Tibial nerve (tissue), 4 donors: ENCODE measurements at places on chromosomes 2 and 18. TPM values are rescaled to one million over a fixed set of nuclear protein-coding genes. Genes with fewer than 3 reads are reported as not detected.
A peak's percentile ranks its signal among the peaks of the same experiment; 100 is the strongest.

DNA sequence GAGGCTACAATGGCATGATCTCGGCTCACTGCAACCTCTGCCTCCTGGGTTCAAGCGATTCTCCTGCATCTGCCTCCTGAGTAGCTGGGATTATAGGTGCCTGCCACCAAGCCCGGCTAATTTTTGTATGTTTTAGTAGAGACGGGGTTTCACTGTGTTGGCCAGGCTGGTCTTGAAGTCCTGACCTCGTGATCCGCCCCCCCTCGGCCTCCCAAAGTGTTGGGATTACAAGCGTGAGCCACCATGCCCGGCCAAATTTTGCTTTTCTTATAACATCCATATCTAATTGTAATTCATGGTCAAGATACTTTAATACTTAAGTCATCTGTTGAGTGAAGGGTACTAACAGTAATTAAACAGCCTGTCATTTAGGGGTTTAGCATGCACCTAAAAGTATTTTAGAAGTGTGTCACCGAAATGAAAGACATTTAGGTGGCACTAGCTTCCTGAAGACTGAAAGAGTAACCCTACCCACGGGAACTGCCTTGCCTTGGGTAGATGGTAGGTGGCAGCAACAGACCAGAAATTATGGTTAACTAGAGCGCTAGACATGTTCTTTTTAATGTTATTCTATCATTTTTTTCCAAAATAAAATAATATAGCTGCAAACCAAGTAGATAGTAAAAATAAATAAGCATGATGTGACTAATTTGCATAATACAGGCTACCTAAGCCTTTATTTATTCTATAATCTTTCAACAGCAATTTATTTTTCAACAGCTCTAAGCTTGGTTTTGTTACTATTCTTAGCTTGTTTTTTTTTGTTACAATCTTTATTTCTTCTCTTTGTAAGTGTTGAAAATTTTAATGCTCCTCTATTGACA is 8.6 kb upstream of the ACYP2 start:
- H3K36me3 ChIP-seq, result no peaks in the 10 kb centered on the region
- no peaks in the 10 kb centered on the region for H3K27me3 ChIP-seq
- H3K4me3 ChIP-seq, result no peak overlapping the region
- DNase-seq, result no peak
- no peak overlapping the region for H3K27ac ChIP-seq

DNA sequence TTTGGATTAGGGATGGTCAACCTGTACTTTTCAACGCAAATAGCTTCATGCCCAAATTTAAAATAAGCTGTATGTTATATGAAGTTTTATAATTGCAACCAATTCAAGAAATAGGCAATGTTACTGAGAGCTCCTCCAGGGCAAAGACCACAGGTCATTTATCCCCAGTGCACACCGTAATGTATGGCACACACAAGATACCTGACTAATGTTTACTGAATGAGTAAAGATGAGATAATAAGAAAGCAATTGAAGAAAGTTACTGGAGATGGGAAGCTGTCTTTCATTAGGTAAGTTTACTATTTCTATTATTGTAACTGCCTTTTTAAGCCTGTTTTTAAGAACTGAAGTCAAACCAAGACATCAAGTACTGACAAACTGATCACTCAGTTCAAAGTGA is 184.5 kb upstream of the VRK2 start:
- no peaks in the 10 kb centered on the region for H3K27me3 ChIP-seq
- H3K36me3 ChIP-seq, result no peaks in the 10 kb centered on the region
- H3K4me1 ChIP-seq, result no peaks in the 10 kb centered on the region
- no peak overlapping the region for H3K4me3 ChIP-seq
- DNase-seq, result no peak
- no peak overlapping the region for H3K27ac ChIP-seq

DNA sequence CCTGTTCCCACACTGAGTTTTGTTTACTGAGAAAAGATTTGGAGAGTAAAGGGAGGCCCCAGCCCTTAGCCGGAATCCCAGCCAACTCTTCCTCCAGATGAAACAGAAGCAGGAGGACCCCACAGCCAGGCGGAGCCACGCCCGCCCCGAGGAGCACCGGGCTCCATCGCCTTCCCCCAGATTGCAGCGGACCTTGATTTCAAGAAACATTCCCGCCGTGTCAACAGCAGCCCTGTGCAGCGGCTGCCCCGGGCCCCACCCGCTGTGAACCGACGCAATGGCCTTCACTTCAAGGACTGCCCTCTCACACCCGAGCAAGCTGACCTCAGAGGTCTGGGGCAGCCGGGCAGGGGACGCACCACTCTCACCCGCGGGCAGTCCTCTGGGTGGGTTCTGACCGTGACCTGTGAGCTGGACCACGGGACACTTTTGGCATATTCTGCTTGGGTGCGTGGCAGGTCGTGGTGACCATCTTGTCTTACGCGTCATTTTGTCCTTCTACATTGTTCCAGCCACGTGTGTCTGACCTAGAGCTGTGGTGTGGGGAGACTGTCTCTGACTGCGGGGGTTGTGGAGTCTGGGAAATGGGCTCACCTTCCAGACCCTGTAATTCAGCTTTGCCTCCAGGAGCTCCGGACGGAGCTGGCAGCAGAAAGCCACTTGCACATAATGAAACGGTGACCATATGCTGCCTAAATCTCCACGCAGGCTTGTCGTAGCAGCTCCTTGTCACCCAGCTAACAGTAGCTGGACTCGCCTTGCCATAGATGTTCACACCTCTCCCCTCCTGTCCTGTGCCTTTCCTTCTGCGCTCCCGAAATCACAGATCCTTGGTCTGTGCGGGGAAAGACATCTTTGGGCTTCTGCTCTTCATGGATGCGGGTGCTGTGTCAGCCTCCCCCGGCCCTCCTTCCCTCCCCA is 32.0 kb upstream of the INHBB start:
- DNase-seq, result no peak
- H3K36me3 ChIP-seq, result no peaks in the 10 kb centered on the region
- peak overlapping the region; percentile 35 for H3K4me3 ChIP-seq
- no peaks in the 10 kb centered on the region for H3K27me3 ChIP-seq

GRCh38 chr2:186380805-186381204 is 105.3 kb upstream of the ZC3H15 start:
- H3K27me3 ChIP-seq, result no peaks in the 10 kb centered on the region
- H3K4me3 ChIP-seq, result no peak overlapping the region
- H3K36me3 ChIP-seq, result no peaks in the 10 kb centered on the region
- H3K27ac ChIP-seq, result no peak overlapping the region
- DNase-seq, result no peak

GRCh38 chr2:74708883-74709282 is 54.8 kb downstream of the SEMA4F start:
- no peak for DNase-seq
- no peaks in the 10 kb centered on the region for H3K36me3 ChIP-seq
- no peaks in the 10 kb centered on the region for H3K27me3 ChIP-seq
- no peak overlapping the region for H3K27ac ChIP-seq
- no peaks in the 10 kb centered on the region for H3K4me1 ChIP-seq

DNA sequence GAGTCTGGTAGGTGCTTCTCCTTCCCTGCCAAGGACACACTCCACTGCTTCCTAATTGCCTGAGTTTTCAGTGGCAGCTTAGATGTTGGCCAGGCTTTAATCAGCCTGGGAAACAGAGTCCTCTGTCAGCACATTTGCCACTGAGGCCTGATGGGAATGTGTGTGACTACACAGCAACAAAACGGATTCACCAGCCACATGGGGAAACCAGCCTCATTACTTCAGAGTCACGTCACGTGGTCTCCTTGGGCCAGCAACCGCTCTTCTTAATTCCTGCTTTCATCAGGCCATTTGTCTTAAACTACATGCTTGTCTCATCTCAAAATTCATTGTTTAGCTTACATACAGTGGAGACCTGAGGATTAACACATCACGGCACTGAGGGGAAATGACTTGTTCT is 93.9 kb upstream of the LTBP1 start:
- no peaks in the 10 kb centered on the region for H3K36me3 ChIP-seq
- DNase-seq, result no peak
- H3K4me1 ChIP-seq, result no peaks in the 10 kb centered on the region
- no peak overlapping the region for H3K4me3 ChIP-seq

DNA sequence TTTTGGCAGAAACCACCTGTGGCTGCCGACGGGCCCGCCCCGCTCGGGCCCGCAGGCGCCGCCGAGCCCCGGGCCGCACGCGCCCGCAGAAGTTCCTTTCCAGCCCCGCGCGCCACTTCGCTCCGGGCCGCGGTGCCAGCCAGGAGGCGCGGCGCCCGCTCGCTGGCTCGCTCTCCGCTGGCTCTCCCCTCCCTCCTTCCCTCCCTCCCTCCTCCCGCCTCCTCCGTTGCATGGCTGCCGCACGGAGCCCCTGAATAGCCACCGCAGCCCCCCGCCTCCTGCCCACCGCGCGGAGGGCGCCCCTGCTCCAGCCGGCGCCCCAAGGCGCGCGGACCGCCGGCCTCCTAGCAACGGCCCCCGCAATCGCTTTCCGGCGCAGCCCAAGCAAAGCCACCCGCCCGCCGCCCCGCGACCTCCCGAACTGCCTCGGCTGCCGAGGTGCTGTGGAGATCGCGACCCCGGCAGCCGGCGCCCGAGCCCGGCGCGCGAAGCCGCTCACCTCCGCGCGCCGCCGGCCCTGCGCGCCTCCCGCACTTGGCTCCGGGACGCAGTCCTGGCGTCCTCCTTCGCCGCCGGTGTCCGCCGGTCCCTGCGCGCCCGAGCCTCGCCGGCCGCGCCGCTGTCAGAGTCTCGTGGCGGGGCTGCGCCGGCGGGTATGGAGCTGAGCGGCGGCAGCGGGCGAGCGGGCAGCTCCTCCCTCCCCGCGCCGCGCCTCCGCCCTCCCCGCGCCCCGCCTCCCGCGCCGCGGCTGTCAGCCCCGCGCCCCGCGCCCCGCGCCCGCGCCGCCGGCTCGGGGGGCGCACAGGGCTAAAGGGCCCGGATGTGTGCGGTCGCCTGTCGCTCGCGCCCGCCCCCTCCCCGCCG is at the start of gene ZBTB7C:
Gene ZBTB7C, minus strand, starts transcription at position 657 of the 864 bp plus-strand sequence.
- no peaks in the 10 kb centered on the region for H3K4me1 ChIP-seq
- H3K36me3 ChIP-seq, result no peaks in the 10 kb centered on the region
- peaks cover 28% of the 10 kb centered on the region for H3K27me3 ChIP-seq
- peak within 1 kb of the TSS; percentile 85 for H3K27ac ChIP-seq

CTLA4 gene
- total RNA-seq, result not detected

TMEM169 gene
- total RNA-seq, result 2.7 TPM

CAPN14 gene
- total RNA-seq, result not detected
